ENCODE measurements at places on chromosomes 13 and 19.
A peak's percentile ranks its signal among the peaks of the same experiment; 100 is the strongest.

DNA sequence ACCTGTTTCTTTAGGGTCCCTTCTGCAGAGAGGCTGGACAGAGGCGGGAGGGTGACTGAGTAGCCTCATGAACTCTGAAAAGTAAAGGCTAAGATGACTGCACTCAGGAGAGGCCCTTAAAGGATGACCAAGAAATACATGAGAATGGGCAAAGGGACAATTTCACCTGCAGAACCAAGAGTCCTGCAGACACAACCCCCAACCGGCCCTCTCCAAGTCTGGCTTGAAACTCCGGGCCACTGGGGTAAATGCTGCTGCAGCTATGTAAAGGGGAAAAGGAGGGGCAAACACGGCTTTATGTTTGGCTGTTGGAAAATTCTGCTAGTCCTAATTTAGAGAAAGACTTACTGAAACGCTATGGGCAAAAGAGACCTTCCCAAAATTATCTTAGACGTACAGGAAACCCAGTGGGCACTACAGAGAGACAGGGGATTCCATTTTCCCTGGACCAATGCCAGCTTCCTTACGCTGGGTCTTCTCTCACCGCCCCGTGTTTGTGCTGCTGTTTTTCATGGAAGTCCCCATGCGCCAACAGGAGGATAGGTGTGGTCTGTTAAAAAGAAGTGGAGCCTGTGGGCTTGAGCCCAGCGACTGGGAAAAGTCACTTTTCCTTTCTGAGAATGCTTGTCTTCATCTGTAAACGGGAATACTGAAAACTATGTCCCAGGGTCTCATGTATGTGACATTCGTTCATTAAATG, 10.6 kb downstream of the COL4A2 start:
- no peak for DNase-seq

- DNase-seq = no peak
Observed at GRCh38 chr13:26342898-26343297, 89.0 kb downstream of the CDK8 start.

DNA sequence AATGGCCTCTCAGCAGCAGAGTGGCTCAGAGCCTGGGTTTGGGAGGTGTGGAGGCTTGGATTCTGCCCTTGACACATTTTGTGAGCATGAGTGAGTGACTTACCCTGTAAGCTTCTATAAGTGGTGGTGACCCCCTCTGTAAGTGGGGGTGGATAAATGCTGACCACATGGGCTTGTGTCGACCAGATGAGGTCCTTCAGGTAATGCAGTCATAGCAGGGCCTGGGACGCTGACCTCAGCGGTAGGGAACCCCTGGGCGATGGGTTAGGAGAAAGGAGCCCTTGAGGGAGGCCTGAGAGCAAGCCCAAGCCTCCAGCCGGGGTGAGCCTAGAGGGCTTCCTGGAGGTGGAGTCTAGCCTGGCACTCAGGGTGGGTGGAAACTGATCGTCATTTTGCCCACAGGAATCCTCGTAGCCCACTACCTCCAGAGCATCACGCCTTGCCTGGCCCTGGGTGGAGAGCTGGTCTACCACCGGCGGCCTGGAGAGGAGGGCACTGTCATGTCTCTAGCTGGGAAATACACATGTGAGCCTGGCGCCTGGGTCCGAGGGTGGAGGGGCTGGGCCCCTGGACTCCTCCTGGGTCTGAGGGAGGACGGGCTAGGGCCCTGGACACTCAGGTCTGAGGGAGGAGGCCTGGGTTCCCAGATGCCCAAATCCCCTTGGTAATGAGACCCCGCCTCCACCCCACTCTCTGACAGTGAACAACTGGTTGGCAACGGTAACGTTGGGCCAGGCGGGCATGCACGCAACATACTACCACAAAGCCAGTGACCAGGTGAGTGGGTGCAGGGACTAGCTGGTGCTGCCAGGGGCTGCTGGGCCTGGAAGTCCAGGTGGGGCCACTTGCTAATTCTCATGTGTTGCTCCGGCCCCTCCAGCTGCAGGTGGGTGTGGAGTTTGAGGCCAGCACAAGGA, 5.0 kb upstream of the APOE start:
- no peak for DNase-seq

DNA sequence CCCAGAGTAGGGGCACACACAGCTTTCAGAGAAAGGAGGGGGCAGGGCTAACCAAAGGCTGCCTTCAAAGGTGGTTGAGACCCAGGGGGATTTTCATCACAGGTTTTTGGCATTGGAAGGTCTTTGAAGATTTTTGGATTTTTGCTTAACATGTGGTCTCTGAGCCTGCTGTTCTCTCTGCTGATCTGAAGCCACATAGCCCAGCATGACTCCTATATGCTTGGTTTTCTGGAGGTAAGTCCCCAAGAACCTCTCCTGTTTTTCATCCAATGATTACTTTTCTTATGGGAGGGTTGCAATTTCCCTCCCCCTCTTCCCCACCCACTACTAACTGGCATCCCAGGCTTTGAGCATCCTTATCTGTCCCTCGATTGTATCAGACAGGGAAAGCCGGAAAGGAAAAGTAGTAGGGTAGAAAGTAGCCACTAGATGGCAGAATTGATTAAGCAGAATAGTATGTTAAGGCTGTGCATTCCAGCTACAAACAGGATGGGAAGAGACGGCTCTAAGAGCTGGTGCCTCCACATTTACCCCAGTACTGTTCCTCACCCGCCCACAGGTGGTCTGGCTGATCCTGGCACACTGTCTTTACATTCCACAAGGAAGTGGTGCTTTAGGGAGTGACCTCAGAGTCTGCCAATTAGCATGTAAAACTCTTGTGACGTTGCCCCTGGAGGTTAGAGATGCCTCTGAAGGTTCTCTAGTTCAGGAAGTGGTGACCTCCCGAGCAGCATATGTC, 218.9 kb upstream of the EDNRB start:
- peak; percentile 24 for DNase-seq

GRCh38 chr13:73532987-73533510, 474.2 kb downstream of the KLF5 start:
- DNase-seq = no peak

GRCh38 chr13:99165753-99166587, 34.7 kb upstream of the UBAC2 start:
- no peak for DNase-seq
